Activated B cell treated with CpG ODN at 0.5 μM for 24 hours (primary cell): ENCODE measurements at places on chromosomes 2 and 18. TPM values are rescaled to one million over a fixed set of nuclear protein-coding genes. Genes with fewer than 3 reads are reported as not detected.

- DNase-seq, result no peak
- H3K4me3 ChIP-seq, result no peak overlapping the region
Measured at GRCh38 chr18:68436485-68436884, 278.4 kb downstream of the TMX3 start.

The ANKRD53 gene
- total RNA-seq, result 0.71 and 2.5 TPM in 2 replicates

DNA sequence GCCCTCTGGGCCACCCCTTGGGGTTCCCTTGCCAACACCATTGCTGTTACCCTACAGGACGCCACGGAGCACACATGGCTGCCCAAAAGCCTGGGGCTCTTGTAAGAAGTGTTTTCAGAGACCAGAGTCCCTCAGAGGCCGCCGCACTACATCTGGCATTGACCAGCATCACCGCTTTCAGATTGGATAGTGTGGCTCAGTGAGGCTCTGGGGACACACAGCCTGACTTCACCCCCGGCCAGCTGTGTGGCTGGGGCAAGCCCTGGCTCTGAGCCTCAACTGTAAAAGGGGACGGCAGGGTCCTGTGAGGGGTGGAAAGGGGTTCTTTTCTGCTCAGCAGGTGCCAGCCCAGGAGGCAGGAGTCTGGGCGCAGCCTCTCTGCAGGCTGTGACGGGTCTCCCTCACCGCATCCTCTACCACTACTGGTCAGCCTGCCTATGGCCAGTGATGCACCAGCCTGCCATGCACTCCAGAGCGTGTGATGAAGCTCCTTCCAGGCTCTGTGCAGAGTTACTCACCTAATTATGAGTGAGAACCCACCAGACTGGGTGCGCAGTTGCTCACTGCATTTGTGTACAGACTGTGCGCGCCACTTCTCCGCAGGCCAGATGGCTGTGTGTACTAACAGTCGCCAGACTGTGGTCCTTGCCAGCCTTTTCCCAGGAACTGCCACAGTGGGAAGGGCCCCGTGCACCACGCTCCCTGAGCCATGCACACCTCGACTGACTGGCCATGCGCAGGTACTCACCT, 10.7 kb upstream of the OTOF start:
- H3K27ac ChIP-seq, result no peak overlapping the region
- no peak overlapping the region for H3K4me3 ChIP-seq
- DNase-seq, result no peak
- H3K4me1 ChIP-seq, result no peaks in the 10 kb centered on the region

GRCh38 chr2:45732946-45733345, 81.5 kb downstream of the PRKCE start:
- no peak overlapping the region for H3K4me3 ChIP-seq
- peak overlapping the region; percentile 28 for H3K27ac ChIP-seq
- peaks cover 80% of the 10 kb centered on the region for H3K4me1 ChIP-seq
- DNase-seq, result no peak
- H3K36me3 ChIP-seq, result peaks cover 12% of the 10 kb centered on the region

DNA sequence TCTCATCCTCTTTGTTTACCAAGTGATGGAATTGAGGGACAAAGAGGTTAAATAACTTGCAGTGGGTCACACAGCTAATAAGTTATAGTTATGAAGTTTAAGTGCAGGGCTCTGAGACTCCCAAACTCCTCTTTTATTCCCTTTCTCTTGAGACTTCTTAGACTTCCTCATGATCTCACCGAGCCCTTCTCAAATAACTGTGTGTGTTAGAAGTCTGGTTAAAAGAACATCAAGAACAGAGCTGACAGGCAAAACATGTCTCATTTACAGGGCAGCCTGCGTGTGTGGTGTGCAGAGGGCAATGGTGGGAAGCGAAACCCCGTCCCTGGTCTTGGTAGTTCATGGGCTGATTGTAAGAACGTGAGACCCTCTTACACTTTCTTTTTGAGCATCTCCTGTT, 368.0 kb downstream of the SLC4A3 start:
- H3K27me3 ChIP-seq, result no peaks in the 10 kb centered on the region
- H3K4me3 ChIP-seq, result no peak overlapping the region
- H3K36me3 ChIP-seq, result no peaks in the 10 kb centered on the region
- H3K27ac ChIP-seq, result no peak overlapping the region
